ENCODE measurements at places on chromosomes 3 and 15.

DNA sequence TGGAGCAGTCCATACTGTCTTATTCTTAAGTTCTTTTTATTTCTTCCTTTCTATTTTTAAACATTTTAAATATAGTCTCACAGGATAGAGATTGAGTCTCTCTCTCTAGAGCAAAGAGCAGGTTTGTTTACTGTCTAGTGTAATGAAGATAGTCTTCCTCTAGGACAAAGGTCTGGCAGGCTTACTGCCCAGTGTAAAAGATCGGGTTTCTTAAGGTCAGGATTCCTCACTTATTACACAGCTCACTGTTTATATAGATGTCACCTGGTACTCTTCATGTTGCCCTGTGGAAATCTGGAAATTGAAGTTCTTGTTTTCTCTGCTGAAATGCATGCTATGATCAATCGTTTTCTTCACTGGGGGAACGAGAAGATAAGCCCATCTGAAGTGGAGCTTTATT lies 76.0 kb downstream of the ZBBX start:
- no peak for DNase-seq

- peak; percentile 18 for DNase-seq
Measured at GRCh38 chr3:149085828-149086231, 503 bp downstream of the HLTF start.

DNA sequence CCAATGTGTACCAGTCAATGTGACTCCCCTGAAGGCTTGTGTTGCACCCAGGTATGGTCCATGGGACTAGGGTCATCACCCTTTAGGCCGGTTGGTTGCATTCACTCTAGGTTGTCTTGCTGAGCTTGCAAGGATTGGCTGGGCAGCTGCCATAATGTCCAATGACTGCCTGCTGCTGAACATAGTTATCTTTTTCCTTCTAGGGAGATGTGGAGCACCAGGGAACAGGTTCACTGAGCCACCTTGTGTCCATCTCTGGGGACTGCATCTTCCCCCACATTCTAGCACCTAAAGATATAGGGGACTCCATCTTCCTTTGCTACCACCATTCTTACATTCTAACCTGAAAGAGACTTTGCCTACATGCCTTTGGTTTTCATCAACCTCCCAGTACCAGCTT lies 580.4 kb upstream of the TBL1XR1 start:
- peak; percentile 78 for DNase-seq

DNA sequence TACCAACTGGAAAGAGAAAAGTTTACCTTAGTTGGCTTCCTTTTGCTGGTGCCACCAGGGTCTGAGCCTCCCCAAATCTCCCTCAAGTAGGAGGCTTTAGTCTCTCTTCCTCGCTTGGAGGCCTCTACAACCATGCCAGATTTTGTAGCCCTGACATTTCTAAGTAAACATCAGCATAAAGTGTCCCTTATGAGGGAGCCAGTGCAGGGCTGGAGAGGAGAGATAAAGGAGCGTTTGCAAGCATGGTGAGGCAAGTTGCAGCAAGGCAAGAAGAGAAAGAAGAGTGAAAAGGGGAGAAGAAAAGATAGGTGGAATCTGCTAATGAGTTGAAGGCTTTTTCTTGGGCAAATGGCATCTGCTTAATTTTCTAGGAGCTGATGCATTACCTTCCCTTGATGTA lies 82.7 kb upstream of the FNDC3B start:
- no peak for DNase-seq

DNA sequence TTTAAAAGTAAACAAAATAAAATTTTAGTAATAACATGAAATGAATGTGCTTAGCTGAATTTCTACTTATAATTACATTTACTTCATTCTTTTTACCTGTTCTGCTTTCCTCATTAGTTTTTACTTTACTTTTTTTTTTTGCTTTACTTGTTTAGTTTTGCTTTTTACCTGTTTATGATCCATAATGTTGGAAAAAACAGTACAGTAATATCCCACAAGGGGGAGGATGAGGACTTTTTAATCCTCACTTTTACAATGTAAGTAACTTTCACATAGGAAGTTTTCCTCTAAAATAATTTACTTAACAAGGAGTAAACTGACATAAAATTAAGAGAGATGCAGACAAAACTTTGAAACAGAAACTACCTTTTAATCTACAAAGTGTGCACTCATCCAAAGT lies 268.7 kb downstream of the TBC1D5 start:
- DNase-seq = no peak
